Activated CD4-positive, alpha-beta T cell treated with anti-CD3 and anti-CD28 coated beads for 36 hours (primary cell): ENCODE measurements at places on chromosomes 5 and 9. TPM values are rescaled to one million over a fixed set of nuclear protein-coding genes. Genes with fewer than 3 reads are reported as not detected.
A peak's percentile ranks its signal among the peaks of the same experiment; 100 is the strongest.

- no peak for DNase-seq
These were observed 10.8 kb downstream of the GADD45G start for GRCh38 chr9:89615661-89616060.

GRCh38 chr9:89724659-89725058 lies 119.8 kb downstream of the GADD45G start:
- DNase-seq, result no peak

GRCh38 chr5:127070243-127070642 lies 3.1 kb downstream of the C5orf63 start:
- DNase-seq, result no peak

DNA sequence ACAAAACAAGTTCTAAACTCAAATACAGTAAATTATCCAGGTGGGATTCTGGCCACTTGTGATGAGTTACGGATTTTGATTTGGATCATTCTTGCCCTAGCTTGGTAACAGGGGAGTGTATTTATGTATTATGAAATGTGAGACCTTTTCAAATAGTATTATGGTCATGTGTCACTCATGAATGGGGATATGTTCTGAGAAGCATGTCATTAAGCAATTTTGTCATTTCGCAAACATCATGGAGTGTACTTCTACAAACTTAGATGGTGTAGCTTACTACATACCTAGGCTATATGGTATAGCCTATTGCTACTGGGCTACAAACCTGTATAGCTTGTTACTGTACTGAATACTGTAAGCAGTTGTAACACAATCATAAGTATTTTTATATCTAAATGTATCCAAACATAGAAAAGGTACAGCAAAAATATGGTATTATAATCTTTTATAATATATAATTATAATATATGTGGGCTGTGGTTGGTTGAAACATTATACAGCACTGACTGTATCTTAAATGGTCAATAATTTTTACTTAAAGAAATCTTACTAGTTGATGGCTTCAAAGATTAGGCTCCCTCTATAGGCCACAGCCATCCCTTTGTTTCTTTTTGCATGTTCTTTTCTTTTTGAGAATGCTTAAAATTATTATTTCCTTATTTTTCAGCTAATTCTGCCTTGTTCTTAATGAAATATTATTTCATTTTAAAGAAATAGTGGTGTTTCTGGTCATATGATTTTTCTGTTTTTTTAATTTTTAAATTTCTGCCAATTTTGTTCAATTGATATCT lies 128.4 kb downstream of the MAST4 start:
- DNase-seq, result no peak

GRCh38 chr5:36017004-36017403 lies 25.8 kb upstream of the UGT3A1 start:
- no peak for DNase-seq

GRCh38 chr5:157172403-157172802 lies 6.3 kb upstream of the GARIN3 start:
- peak; percentile 96 for DNase-seq

GRCh38 chr9:113298924-113299770 lies 4.0 kb downstream of the RNF183 start:
- no peak for DNase-seq

- no peak for DNase-seq
These were observed 588.3 kb downstream of the EBF1 start for GRCh38 chr5:158511454-158511853.

GRCh38 chr5:134976841-134977240 lies 9.1 kb downstream of the CATSPER3 start:
- DNase-seq, result no peak

DNA sequence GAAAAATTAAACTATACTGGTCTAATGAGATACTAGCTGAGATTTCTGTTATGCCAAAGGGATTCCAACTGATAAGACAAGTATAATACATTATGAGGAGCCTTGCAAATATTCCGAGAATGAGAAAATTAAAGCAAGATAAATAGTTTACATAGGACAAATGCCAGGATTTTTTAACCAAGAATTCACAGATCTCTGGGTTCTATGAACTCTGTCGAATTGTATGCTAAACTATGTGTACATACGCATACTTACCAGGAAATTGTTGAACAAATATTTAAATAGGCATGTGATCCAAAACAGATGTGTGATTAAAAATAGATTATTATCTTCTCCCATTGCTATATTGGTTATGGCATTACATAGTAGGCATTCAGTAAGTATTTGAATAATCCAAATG lies 616.6 kb downstream of the GABRG2 start:
- no peak for DNase-seq

- DNase-seq, result no peak
These were observed 111.5 kb downstream of the SAXO1 start for GRCh38 chr9:18921366-18922075.

GRCh38 chr9:69120380-69121154 lies 53.5 kb upstream of the TJP2 start:
- DNase-seq, result peak; percentile 28

- no peak for DNase-seq
These were observed 29.3 kb downstream of the CATSPER3 start for GRCh38 chr5:134997015-134997414.

The ADAMTSL1 gene
- not detected for total RNA-seq

The SLC6A19 gene
- total RNA-seq, result not detected

The OR1J2 gene
- not detected for total RNA-seq

The LRRC26 gene
- not detected for total RNA-seq

The PCDHB5 gene
- not detected for total RNA-seq

The BRINP1 gene
- not detected for total RNA-seq

The IGIP gene
- 1.9 TPM for total RNA-seq

The POLR3G gene
- total RNA-seq, result 22.7 TPM

The LMX1B gene
- total RNA-seq, result not detected

The CCDC183 gene
- 0.55 TPM for total RNA-seq
